ENCODE measurements at places on chromosomes 11 and 22. TPM values are rescaled to one million over a fixed set of nuclear protein-coding genes. Genes with fewer than 3 reads are reported as not detected.

Gene TSSK2
- total RNA-seq, result not detected

Gene COPB1
- 128 TPM for total RNA-seq

Gene TPH1
- total RNA-seq, result 0.01 TPM

Gene CACNA1I
- 0.08 TPM for total RNA-seq

Gene CECR2
- 0.16 TPM for total RNA-seq

Gene CSTPP1
- total RNA-seq, result 34.9 TPM

Gene ALX4
- total RNA-seq, result 1.9 TPM

Gene SRRD
- total RNA-seq, result 18.6 TPM

Gene SVIP
- total RNA-seq, result 11.3 TPM

Gene DDI1
- not detected for total RNA-seq

Gene OR5P2
- total RNA-seq, result not detected

Gene MS4A13
- total RNA-seq, result not detected

Gene YWHAH
- 147 TPM for total RNA-seq

Gene OR2D3
- not detected for total RNA-seq

Gene MB
- total RNA-seq, result 8.7 TPM

Gene PYGM
- 0.52 TPM for total RNA-seq

Gene FZD4
- total RNA-seq, result 1.3 TPM

Gene BLID
- not detected for total RNA-seq

Gene TYR
- total RNA-seq, result not detected

Gene PRMT3
- 28.9 TPM for total RNA-seq

Gene KRTAP5-7
- total RNA-seq, result not detected

Gene GGTLC2
- total RNA-seq, result not detected

Gene APOL1
- 14.9 TPM for total RNA-seq

Gene LGALS1
- total RNA-seq, result 1,421 TPM

Gene LRRC32
- 0.22 TPM for total RNA-seq

Gene SEPTIN3
- total RNA-seq, result 0.90 TPM

Gene KLHL35
- 0.75 TPM for total RNA-seq

Gene MS4A3
- total RNA-seq, result not detected

Gene CRYAB
- 27.1 TPM for total RNA-seq

Gene SAA1
- 3.3 TPM for total RNA-seq

Gene HSPB2
- total RNA-seq, result not detected

Gene ACCS
- total RNA-seq, result 15.0 TPM

Gene PAMR1
- total RNA-seq, result 0.02 TPM

Gene CHADL
- not detected for total RNA-seq

Gene AMOTL1
- 7.4 TPM for total RNA-seq

Gene C11orf52
- 0.24 TPM for total RNA-seq

Gene MS4A6E
- total RNA-seq, result not detected

Gene PICALM
- 65.9 TPM for total RNA-seq

Gene TMEM191B
- total RNA-seq, result 1.1 TPM

Gene ARHGAP32
- 4.4 TPM for total RNA-seq

Gene PTPRCAP
- 0.34 TPM for total RNA-seq

Gene CLTCL1
- 4.5 TPM for total RNA-seq

Gene GRM5
- total RNA-seq, result not detected
